ENCODE measurements at places on chromosomes 4 and X.

- peak; percentile 53 for DNase-seq
Measured at GRCh38 chrX:53435997-53436396, 1.8 kb upstream of the HSD17B10 start.

GRCh38 chr4:20353646-20354045 is 101.9 kb downstream of the SLIT2 start:
- DNase-seq: no peak

DNA sequence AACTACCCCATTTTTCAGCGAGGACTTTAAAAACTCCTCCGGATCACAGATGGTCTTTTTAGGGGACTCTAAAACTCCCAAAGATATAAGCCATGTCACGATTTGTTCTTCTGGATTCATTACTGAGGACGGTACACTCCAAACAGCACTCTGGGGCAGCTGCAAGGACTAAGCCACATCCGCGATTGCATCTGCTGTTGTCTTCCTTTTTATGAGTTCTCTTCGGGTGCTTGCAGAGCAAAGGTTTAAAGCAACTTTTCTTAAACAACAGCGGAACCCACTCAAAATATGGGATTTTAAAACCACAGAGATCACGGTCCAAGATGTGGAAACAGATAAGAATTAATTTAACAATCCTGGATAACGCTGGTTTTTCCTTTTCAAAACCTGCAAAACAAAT is at the start of gene ARHGEF6:
ARHGEF6 (minus strand) TSS at position 170 of the 400 bp plus-strand sequence; CDS start at position 120, 50 bp downstream.
- DNase-seq: no peak

DNA sequence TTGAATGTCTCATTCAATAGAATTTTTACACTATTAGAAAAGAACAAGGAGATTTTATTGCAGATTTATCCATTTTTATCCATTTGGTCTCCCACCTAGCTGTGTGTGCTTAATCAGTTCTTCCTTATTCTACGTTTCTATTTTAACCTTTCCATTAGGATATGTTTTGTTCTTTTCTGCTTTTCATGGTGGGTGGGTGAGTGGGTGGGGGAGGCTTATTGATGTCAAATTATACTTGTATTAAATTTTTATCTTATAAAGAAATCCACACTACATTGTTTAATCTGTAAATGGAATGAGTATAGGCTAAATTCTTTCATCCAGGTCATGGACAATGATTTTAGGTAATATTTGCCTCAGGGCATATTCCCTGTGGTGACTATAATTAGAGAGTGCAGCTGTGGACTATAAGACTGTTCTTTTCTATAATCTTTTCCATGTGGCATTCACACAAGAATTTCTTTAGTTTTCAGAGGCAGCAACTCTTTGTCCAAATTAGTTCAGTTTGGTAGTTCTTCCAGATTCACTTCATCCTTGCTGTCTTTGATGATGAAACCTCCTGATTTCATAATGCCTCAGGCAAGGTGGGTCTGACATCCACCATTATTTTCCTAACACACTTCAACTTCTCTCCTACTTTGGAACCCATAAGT is 2451.8 kb downstream of the PCDH7 start:
- DNase-seq: no peak

DNA sequence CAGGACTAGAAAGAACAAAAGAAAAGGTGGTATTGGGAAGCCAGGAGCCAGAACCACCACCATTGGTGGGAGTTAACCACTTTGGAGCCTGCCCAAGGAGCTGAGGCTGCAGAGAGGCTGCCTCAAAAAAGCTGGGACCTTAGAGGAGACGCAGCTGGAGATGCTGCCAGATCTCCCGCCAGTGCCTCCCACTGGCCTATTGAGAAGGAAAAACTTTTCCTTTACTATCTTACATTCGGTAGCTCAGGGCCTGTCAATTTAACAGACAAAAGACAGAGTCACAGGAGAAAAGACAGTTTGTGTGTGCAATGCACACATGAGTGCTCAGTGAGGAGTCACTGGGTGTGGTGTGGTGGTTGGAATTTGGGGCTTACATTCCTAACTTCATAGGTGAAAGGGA is 52.4 kb upstream of the HPSE start:
- no peak for DNase-seq

DNA sequence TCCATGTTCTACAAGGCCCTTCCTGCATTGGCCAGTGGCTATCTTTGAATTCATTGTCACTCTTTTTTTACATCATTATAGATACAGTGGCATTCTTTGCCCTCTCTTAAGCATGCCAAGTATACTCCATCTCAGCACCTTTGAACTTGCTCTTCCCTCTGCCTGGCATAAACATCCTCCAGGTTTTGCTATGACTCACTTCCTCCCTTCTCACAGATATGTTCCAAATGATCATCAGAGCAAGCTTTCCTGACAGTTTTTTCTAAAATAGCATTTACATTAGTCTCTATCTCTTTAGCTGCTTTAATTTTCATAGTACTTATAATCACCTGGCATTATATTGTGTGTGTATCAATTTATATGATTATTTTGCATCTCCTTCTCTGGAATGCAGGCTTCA is 553.3 kb upstream of the MAGEB2 start:
- peak; percentile 65 for DNase-seq

- no peak for DNase-seq
Measured at GRCh38 chr4:3396600-3396999, 45.2 kb upstream of the HGFAC start.

- DNase-seq: peak; percentile 28
Measured at GRCh38 chr4:17385403-17385802, 126.5 kb downstream of the QDPR start.

GRCh38 chr4:77493120-77493752 is 112.4 kb upstream of the CXCL13 start:
- no peak for DNase-seq

DNA sequence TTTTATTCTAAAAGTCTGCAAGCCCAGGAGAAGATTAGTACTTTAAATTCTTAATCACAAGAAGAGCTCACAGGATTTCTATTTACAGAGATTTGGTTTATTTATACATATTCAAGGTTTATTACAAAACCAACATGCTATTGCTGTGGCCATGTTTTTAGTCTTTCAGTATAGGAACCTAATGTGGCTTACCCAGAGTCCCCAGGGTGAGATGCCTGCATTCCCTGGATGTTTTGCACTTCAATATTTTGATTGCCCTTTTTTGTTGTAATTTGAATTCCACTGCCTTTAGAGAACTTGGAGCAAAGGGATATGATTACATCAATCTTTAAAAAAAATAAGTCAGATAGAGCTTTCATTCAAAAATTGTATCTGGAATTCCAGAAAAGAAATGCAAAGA is 146.0 kb upstream of the FRMPD4 start:
- DNase-seq: peak; percentile 61

GRCh38 chr4:8292478-8293107 is 23.0 kb downstream of the HTRA3 start:
- DNase-seq: no peak

- no peak for DNase-seq
Measured at GRCh38 chr4:6910960-6911874, 1.6 kb downstream of the TBC1D14 start.

DNA sequence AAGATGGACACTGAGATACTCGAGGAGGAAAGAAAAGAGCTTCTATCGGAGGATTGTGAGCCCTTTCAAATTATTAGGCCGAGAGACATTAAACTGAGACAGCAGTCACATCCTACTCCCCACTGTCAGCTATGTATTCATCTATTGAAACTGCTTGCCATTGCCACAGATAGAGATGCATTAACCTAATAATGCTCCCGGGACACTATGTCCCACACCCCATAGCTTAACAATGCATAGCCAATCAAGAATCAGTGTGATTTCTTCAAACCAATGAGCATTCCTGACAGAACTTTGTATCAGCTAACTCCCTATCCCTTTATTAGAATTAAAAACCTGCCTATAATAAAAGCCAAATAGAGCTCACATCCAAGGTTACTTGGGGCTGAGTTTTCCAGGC is 118.1 kb upstream of the NEIL3 start:
- DNase-seq: no peak

DNA sequence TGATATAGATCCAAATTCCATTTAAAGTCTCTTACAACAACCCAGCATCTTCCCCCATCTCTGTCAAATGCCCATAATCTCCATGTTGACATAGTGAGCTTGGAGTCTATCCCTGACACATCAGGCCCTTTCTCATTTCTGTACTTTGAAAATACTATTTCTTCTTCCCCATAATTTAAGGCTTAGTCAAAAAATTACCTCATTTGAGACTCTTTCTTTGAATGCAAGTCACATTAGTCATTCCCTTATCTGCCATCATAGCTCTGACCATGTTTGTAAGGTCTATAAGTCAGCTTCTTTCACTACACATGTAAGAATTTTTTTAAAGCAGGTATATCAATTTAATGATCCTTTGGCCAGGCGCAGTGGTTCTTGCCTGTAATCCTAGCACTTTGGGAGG is 99.9 kb downstream of the DDX60 start:
- peak; percentile 88 for DNase-seq

DNA sequence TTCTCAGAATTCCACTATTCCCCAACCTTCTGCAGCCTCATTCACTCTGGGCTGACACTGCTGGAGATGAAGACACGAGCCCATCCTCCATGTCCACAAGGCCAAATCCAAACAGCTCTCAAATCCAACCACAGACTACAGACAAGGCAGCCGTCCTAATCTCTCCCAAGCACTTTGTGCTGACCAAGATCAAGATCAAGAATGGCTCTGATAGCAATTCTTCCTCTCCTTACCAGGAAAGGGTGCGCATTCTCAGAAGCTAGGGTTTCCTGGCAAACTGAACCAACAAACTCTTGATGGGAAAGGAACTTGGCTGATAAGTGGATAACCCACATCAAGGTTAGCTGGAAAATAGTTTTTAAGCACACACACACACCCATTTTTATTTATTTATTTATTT is 26.5 kb downstream of the RELL1 start:
- no peak for DNase-seq

- DNase-seq: no peak
Measured at GRCh38 chrX:47530049-47530448, 31.0 kb upstream of the ARAF start.

DNA sequence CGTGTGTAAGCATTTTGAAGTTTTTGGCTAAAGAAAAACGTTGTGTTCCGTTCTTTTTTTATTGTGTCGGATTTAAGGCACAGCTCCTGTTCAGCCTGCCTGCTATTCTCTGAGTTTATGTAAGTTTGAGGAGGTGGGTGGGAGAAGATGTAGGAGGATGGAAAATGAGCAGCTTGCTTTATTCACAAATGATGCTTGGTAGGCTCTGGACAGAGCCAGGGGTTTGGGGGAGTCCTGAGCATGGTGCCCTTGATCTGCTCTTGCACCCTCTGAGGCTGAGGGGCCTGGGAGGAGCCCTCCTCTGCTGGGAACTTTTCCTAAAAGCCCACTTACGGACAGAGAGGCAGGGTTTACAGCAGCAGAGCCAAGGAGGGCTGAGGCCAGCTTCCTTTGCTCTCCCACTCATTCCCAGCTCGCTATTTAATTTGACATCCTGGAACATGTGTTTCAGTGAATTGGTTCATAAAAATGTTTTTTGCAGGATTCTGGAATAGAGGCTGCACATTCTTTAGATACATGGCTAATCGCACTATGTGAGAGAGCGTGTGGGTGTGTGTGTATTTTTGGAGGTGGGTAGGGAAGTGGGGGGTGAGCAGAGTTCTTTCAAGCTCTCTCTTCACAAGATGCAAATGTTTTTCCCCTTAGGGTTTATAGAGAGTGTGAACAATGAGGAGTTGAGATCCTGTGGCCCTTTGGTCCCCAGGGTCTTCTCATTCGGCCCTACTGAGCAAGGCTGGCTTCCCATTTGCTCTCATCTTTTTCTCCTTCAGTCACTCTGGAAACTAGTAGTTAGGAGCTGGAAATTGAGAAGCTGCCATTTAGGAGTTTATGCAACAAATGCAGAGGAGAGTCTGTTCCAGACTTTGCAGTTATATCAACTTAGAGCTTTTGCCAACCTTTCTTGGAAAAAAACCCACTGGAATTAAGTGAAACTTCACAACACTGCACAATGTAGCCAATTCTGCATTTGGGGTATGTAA is 32.1 kb downstream of the TMEM131L start:
- peak; percentile 83 for DNase-seq

DNA sequence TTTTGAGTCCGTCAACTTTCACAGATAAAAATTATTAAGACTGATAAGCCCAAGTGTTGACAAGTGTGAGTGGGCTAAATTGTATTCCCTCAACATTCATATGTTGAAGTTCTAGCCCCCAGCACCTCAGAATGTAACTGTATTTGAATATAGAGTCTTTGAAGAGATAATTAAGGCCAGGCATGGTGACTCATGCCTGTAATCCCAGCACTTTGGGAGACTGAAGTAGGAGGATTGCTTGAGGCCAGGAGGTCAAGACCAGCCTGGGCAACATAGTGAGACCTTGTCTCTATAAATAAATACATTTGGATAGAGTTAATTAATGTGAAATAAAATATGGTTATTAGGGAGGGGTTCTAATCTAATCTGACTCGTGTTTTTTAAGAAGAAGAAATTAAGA is 29.7 kb upstream of the SLC25A4 start:
- DNase-seq: peak; percentile 29

DNA sequence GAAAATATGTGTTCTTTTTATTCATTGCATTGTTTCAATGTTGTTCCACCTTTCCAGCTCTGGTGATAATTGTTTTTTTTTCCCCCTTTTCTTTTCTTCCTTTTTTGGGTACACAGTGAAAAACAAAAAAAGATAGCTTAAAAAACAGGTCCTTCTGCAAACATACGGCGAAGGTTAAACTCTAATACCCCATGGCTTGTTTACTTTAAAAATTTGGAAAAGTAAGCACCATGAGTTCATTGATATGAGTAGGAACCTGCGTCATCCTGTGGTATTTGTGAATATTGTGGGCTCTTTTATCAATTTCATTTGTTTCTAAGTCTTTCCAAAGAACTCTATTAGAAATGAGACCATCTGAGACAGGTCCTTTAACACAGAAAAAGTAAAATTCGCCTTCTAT is 123.5 kb downstream of the CHRNA9 start:
- no peak for DNase-seq

GRCh38 chr4:37780444-37781130 is 45.9 kb upstream of the PGM2 start:
- peak; percentile 23 for DNase-seq

DNA sequence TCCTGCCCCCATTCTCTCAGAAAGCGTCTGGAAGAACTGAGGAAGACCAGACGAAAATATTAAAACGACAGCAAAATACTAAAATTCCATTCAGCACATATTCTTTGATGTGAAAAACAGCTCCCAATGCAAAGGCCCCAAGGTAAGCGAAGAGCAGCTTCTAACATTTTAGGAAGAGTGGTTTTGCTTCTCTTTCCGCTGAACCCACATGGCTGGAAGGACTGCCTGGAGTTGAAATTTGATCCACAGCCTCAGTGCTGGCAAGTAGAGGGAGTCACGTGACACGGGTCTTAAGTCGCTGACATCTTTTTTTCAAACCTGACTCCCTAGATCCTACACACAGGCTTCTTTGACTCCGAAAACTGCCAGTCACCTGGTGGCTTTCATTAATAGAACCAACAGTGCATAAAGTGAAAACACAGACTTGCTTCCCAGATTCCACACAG is at the start of gene FAM13A:
FAM13A (minus strand) TSS at position 233 of the 446 bp plus-strand sequence; CDS start at position 12, 221 bp downstream.
- DNase-seq: peak; percentile 94

- DNase-seq: no peak
Measured at GRCh38 chrX:132017431-132018185, 5.5 kb upstream of the STK26 start.

- peak; percentile 56 for DNase-seq
Measured at GRCh38 chr4:125317525-125317877, 2.7 kb downstream of the FAT4 start.

- no peak for DNase-seq
Measured at GRCh38 chr4:48620093-48620492, 130.0 kb downstream of the ZAR1 start.

Data from fibroblast of skin of back (primary cell).